ENCODE measurements at places on chromosomes 4 and X. TPM values are rescaled to one million over a fixed set of nuclear protein-coding genes. Genes with fewer than 3 reads are reported as not detected.

GRCh38 chrX:107834275-107835201 is 8.9 kb downstream of the MID2 start:
- DNase-seq: no peak

DNA sequence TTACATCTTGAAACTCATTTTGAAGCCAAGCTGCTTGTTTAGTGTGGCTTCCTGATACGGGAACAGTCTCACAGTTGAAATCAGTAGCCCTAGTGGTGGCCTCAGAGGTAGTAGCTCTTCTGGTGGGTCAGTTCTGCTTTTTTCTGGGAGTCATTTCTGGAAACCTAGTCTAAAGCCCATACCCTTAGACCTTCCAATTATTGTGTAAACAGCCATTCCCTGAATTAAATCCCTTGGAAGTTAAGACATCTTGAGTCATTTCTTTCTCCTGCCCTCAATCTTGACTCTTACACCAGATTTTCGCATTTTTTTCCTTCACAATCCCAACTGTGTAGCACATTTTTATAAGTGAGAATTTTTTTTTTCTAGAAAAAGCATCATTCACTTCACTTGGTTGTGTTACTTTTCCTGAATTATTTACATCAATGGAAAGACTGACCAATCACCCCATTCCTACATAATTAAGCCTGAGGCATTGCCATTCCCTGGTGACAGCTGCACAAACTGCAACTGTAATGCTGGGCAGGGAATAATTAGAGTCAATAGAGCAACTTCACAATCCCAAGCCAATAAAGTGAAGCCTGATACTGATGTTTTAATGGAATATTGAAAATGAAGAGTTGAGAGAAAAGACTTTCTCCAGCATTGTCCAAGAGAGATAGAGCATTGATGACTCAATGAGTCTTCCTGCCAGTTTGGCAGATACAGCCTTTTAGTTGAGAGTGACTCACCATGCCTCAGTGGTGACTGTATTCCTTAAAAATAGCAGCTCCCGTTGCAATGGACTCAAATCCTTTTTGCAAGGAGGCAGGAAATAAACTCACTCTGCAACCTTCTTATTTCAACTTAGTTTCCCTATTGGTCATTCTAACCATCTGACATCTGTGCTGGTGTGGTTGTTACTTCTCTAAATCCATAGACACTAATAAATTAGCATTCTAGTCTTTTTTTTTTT is 13.0 kb upstream of the SEPSECS start:
- DNase-seq: no peak

Gene ELF4
- total RNA-seq: 4.7 TPM

DNA sequence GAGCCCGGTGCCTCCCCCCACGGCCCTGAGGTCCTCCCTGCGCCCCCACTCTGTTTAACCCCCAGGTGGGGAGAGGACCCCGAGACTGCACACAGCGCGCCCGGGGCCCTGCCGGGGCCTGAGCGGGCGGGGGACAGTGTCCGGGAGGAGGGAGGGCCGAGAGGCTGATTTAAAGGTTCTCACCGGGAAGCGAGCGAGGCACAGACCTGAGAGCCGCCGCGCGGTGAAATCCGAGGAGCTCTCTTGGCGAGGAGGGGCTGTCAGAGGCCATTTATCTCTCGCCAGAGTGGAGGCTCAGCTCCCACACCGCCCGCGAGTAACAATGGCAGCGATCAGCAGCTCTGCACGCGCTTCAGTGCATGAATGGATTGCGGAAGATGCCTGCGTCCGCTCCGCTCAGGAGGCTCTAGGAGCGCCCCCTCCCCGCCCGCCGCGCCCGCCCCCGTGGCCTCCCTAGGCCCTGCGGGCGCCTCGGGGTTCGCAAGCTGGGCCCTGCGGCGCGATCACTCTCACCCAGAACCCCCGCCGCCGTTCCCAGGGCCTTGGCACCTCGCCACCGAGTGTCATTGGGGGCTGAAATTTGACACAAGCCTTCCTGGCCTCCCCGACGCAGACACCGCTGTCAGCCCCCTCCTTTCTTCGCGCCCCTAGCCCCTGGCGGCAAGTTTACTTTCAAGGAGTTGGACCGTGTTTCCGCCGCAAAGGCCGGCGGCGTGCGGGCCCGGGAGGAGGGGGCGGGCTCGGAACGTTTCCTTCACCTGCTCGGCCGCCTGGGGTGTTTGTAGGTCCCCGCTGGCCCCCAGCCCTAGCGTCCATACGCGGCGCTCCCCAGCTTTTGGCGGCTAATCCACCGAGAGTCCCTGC is 48.7 kb upstream of the BCOR start:
- DNase-seq: no peak

Gene CXCL11
- total RNA-seq: 0.79 TPM

GRCh38 chr4:157898836-157899605 is 273.8 kb downstream of the GASK1B start:
- DNase-seq: no peak

GRCh38 chrX:97525981-97526380 is 642.3 kb downstream of the RPA4 start:
- no peak for DNase-seq

DNA sequence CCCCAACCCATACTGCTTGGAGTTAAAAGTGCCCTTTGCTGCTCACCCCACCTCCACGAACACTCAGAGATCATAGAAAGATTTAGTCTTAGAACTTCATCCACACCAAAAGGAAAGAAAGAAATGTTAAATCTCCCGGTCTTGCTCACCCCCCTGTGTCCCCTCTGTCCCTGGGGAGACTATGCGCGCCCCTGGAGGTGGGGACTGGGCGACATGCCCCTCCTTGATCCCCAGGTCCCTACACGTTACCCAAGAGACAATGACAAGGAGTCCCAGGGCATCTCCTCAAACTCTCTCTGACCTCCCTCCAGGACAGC is 620 bp downstream of the ITM2A start:
- no peak for DNase-seq

- no peak for DNase-seq
Measured at GRCh38 chrX:9282325-9282724, 182.5 kb upstream of the TBL1X start.

DNA sequence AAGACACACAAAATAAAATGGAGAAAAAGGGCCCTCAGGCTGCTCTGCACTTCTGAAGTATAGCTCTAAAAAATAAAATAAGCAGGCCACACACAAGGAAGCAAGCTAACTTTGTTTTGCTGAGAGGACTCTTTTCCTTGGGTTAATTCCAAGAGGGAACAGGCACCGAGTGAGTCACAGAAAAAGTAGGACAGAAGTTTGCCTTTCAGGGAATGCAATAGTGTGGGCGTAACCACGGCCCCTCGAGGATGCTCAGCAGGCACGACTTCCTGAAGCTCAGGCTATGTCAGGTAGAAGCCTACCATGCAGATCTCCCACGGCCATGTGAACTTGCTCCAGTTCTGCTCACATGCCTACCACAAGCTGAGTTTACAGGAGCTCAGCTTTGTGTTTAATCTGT is 22.1 kb downstream of the PPP1R2C start:
- DNase-seq: no peak

DNA sequence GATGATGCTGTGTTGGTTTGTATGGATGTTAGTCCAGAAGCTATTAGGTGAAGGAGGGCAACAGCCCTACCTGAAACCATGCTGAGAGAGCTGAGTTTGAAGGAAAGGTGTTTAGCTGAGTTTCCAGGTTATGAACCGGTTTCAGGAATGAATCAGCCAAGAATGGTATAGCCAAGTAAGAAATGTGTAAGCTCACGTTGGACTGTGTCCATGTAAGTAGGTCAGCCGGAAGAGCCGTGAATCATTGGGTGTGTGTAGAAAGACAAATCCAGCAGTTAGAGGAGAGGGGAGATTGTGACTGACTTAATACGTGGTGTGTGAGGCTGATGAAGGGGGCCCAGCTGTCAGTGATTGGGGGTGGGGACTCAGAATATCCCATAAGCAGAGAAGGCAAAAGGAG is 77.2 kb upstream of the SPIN4 start:
- no peak for DNase-seq

DNA sequence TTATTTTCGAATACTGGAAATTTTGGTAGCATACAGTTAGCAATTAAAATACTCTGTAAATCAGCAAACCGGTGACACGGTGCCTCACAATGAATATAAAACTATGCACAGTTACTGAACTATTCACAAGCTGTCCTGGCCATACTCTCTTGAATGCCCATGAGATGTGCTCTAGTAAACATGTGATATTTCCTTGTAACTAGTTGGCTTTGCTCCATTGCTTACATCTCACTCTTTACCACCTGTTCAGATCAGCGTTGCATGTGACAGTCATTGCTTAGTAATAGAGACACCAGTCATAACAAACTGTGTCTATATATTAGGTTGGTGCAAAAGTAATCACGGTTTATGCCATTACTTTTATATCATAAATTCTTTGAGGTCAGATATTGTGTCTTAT is 897.9 kb upstream of the FTHL17 start:
- DNase-seq: no peak

DNA sequence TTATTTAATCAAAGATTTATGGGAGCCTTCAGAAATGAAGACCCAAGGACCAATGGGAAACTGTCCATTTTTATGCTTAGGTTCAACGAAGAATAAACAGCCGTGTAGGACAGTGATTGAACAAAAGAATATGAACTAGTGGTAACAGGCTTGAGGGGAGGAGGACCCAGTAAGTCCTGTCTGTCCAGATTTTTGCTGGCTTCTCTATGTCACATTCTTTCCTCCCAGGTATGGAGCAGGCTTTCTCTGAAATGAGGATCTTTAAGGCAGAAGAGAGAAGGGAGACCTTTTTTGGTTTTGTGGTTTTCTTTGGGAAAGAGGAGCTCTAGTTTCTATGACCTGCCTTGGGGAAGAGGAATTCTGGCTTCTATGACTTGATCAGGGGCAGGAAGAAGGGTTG is 74.1 kb downstream of the BANK1 start:
- DNase-seq: no peak

Gene FATE1
- not detected for total RNA-seq

DNA sequence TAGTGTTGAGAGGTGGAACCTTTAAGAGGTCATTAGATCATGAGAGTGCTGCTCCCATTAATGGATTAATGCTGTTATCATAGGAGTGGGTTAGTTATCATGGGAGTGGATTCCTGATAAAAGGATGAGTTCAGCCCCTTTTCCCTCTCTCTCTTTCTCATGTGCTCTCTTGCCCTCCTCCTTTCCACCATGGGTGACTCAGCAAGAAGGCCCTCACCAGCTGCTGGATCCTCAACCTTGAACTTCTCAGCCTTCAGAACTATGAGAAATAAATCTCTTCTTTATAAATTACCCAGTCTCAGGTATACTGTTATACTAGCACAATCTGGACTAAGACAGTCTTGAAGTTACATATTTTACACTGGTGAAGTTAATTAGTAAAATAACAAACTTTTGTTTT is 10.0 kb upstream of the CDKL5 start:
- DNase-seq: no peak

Gene LUZP4
- not detected for total RNA-seq

DNA sequence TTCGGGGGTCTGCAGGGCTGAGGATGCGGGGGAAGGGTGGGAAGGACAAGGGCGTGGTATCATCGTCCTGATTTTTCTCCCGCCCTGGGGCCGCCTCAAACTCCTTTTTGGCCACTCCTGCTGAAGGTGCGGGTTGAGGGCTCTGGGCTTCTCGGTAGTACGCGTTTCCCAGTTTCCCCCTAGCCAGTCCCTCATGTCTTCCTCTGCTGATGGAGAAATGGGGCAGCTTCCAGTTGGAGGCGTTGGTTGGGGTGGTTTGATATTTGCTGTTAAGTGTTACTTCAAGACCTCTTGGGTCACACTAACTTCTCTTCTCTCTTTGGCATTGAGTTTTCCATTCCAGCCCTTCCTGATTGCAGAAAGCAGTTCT is 482 bp downstream of the GSTCD start:
- DNase-seq: no peak

DNA sequence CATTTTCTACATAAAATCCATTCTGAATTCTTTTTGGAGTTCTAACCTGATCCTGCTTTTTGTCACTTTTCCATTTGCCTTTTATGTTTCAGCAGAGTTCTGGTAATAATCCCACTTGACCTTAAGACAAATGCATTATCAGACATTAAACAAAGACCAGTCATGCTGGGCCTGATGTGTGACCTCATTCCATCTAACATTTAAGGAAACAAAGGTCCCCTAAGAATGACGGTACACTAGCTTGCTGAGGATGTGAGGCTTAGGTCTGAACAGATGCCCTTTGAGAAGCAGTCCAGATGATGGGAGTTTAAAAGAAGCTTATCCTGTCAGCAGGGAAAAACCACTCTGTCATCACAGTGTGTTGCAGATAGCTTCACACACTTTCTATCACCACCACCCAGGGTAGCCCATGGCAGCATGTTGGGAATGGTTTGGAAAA is 38.1 kb upstream of the PDE5A start:
- DNase-seq: no peak

DNA sequence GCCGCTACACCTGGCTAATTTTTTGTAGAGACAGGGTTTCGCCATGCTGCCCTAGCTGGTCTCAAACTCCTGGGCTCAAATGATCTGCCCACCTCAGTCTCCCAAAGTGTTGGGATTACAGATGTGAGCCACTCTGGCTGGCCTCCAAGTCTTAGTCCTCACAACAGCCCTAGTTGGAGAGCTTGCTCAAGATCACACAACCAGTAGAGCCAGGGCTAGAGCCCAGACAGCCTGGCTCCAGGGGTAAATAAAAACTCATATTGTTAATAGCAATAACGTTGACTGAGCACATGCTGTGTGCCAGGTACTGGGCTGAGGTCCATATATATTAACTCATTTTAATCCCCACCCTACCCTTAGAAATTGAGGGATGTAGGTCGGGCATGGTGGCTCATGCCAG is 7.3 kb upstream of the JAKMIP1 start:
- DNase-seq: no peak

- DNase-seq: no peak
Measured at GRCh38 chr4:5865896-5866599, 26.8 kb downstream of the CRMP1 start.

GRCh38 chr4:110475881-110476818 is at the start of gene ENPEP:
ENPEP (plus strand) TSS chr4:110476155; CDS start chr4:110476415, 260 bp downstream.
- no peak for DNase-seq

Measured in liver (tissue), 10 donors.